ENCODE measurements at places on chromosomes 2 and 18.

GRCh38 chr2:235444101-235444597 lies 49.7 kb upstream of the AGAP1 start:
- no peak for DNase-seq

- DNase-seq, result no peak
Measured at GRCh38 chr2:138730497-138731030, 49.6 kb downstream of the NXPH2 start.

DNA sequence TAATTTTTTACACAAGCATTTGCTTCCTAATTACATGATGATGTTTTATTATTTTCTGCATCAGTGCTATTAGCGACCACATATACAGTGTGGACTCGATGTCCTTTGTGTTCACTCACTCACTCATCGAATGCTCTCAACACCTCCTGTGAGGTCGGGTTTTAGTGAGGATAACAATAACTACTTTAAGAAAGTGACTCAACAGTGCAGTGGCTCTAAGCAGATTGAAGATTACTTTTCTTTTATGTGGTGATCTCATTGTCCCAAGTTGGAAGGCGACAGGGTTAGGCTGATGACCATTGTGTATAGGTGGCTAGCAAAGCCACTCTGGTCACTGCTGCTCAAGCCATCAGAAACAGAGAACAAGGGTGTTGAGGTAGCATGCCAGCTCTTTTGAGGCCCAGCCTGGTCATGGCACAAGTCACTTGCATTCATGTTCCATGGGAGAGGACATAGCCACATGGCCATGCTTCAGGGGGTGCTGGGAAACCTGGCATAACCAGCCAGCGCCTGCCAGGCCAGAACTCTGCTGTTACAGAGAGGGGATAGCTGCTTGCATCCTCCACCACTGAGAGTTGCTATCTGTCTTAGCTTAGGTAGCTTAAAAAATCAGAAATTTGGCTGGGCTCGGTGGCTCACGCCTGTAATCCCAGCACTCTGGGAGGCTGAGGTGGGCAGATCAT lies 60.4 kb downstream of the PDCL3 start:
- DNase-seq, result no peak

DNA sequence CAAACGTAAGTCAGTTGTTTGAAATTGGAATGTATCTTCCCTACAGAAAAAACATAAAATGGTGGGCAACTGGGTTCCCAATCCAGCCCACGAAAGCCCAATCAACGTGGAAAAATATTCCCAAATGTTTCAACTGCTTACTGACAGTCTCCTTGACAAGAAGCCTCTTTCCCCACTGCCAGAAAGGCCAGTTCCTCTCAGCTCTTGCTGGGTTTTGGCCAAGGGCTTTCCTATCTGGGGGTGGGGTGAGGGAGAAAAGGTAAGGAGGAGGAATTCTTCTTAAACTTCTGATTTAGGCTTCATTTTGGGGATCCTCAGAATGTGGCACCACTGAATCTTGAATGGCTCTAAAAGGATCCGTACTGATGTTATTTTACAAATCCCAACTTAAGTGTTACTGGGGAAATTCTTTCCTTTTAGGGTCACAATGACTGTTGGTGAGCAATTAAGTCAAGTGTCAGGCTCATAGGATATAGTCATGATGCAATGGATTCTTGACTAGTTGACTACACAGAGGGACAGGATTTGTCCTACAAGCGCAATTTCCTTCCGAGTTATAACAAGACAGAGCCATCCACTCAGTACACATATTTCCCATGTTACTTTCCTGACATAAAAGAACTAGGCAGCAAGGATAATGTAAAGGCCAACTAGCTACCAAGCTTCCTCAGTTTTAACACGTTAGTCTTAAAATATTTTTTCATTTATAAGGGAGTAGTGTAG lies 73.6 kb downstream of the SPRED2 start:
- DNase-seq, result no peak

GRCh38 chr2:201148434-201148990 lies 32.5 kb downstream of the CFLAR start:
- DNase-seq, result no peak

- DNase-seq, result peak; percentile 23
Measured at GRCh38 chr2:112623913-112624777, 21.6 kb upstream of the SLC20A1 start.

All from bone marrow (tissue), 2 donors.